Activated T-cell treated with anti-CD3 and anti-CD28 coated beads for 48 hours (primary cell): ENCODE measurements at places on chromosomes 11 and 22.

GRCh38 chr22:20215742-20216141, 52.4 kb downstream of the RTN4R start:
- no peak for DNase-seq

GRCh38 chr11:33912405-33913361, 20.8 kb upstream of the LMO2 start:
- DNase-seq = no peak

DNA sequence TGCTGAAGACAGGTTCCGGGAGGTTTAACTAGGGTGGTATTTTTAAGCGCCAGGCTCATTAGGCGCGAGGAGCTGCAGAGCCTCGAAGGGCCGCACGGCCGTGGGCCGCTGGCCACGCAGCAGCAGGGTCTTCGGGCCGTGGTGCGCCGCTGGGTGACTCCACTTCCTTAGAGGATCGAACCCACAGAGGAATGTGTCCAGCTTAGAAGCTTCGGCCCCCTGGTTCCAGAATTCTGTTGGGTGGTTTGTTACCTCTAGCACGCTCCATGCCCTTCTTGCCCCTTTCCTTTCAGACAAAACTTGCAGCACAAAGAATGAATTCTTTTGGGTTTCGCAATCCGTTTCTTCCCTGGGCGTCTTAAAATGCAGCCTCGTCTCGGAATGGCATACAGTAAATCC, 773 bp upstream of the PATL1 start:
- no peak for DNase-seq

DNA sequence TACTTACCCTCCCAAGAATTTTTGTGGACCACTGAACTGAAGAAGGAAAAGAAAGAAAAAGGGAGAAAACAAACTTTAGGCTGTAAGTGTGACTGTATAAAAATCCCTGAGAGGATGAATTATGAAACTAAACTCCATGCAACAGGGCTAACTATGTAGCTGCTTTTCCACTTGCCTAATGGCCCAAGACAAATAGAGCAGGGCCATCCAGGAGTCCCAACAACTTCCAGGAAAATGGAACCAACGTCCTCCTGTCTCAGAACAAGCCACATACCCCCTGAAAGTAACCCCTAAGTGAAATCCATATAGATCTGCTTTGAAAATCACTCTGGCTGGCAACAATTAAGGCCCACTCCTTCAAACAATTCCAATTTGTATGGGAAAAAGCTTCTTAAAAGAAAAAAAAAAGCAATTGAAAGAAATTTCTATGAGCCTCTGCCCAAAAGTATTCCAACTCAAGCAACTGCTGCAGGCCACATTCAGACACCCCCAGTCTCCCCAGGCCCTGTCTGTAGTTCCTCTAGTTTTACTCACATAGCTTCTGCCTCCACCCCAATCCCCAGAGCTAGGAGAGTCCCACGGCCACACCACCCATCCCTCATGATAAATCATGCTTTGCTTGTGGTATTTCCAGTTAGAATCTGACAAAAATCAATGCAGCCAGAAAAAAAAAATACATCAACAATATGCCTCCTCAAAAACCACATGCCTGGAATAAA, 12.7 kb downstream of the RBFOX2 start:
- DNase-seq = no peak

GRCh38 chr11:134275188-134275533, 1.0 kb upstream of the GLB1L3 start:
- DNase-seq = no peak

DNA sequence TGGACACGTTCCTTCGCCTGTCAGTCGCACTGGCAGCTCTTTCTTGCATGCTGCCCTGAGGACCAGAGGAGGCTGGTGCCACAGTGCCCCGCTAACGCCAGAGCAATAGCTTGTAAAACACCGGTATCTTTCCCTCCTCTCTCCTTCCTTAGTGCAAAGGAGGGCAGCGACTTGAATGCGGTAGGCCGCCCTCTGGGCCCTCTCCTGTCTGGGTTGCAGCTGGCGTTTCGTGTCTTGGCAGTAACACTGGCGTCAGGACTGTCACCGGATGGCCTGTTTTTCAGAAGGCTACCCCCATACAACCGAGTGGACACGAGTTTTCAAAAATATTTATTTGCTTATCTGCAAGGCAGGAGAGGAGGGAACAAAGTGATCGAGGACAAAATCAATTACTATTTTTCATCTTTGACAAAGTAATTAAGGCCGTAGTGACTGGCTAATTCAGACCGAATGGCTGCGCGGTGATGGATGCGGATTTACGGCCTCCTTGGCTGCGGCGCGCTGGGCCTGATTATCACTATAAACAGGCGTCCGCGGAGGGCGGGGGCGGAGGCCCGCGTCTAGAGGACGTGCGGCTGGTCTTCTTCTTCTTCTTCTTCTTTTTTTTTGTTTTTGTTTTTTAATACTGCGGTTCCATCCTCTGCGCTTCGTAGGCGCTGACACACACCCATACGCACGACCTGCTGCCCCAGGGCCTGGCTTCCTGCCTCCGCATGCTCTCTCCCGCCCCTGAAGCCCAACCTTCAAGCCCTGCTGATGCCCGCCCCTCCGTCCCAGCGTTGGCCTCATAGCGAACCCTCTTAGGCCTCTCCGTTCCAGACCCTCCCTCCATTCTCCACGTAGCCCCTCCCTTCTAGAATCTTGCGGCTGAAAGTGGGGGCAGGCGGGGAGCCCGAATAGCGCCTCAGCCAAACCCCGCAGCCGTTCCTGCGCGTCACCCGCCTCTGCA, 2.9 kb upstream of the SLC6A5 start:
- DNase-seq = no peak

- DNase-seq = no peak
These were observed 47.3 kb upstream of the CCDC34 start for GRCh38 chr11:27410272-27410671.

DNA sequence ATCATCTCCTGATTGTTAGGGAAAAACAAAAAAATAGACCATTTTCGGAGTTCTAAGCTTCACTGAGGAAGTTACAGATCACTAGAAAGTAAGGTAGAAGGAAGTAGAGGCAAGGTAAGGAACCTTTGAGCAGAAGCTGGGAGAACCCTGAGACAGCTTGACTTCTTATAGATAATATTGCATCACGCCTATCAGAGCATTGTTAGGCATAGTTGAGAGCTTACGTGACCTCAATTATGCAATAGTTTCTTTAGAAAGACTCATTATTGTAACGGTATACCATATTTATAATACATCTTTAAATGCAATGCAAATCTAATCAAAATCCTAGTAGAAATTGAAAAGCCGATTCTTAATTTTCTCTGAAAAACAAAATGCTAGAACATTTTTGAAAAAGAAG, 4.9 kb downstream of the TBRG1 start:
- no peak for DNase-seq

GRCh38 chr11:45264839-45265515, 21.2 kb downstream of the SYT13 start:
- DNase-seq = no peak
